ENCODE measurements at places on chromosomes 7 and 10. TPM values are rescaled to one million over a fixed set of nuclear protein-coding genes. Genes with fewer than 3 reads are reported as not detected.

TRIM73 gene
- 0.90 TPM for total RNA-seq

POMZP3 gene
- 1.0 TPM for total RNA-seq

IFIT1B gene
- total RNA-seq = not detected

CEP55 gene
- 37.1 TPM for total RNA-seq

WIPF3 gene
- not detected for total RNA-seq

SYT15 gene
- 0.39 TPM for total RNA-seq

CALHM1 gene
- not detected for total RNA-seq

HMX3 gene
- not detected for total RNA-seq

FXYD4 gene
- not detected for total RNA-seq

HOXA13 gene
- not detected for total RNA-seq

KCTD7 gene
- 6.8 TPM for total RNA-seq

VAX1 gene
- not detected for total RNA-seq

HELLS gene
- total RNA-seq = 25.2 TPM

WNT2 gene
- not detected for total RNA-seq

CPN1 gene
- total RNA-seq = not detected

FKBP6 gene
- not detected for total RNA-seq

MUC3A gene
- 0.13 TPM for total RNA-seq

ORAI2 gene
- total RNA-seq = 57.9 TPM

ADAMTS14 gene
- total RNA-seq = not detected

IFIT2 gene
- total RNA-seq = 27.3 TPM

TRIL gene
- 29.6 TPM for total RNA-seq

NRBF2 gene
- total RNA-seq = 18.8 TPM

ASIC3 gene
- under 0.01 TPM for total RNA-seq

UCN3 gene
- not detected for total RNA-seq
